SK-N-SH (cell line): ENCODE measurements at places on chromosomes 1 and 21.

DNA sequence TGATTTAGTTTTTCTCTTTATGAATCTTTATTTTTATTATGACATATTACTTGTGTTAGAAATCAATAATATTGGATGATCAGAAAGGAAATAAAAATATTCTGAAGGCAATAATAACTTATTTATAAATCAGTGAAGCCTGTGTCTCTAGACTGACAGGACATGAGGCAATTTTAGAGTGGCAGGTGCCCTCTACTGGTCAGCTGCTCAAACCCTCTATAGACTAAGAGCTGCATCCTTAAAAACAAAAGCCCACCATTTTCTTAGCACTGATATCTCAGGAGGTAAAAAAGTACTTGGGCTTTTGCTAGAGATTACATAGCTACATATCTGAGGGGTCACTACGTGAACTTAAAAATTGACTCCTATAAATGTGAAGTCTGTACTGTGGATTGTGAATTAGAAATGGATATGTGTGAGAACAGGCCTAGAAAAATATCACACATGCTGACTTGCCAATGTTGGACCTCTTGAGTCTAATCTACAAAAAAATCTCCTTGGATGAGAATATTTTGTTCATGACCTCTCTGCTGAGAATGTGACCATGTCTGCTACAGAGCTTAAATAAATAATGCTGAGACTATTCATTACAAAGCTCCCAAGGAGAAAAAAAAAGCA, 597.9 kb upstream of the ADAMTS5 start:
- H3K4me3 ChIP-seq, result no peak overlapping the region
- no peak overlapping the region; the same call in 1 of the 2 replicates for H3K27ac ChIP-seq
- H3K27me3 ChIP-seq, result no peaks in the 10 kb centered on the region
- no peaks in the 10 kb centered on the region for H3K4me1 ChIP-seq
- peak; percentile 36 for DNase-seq

DNA sequence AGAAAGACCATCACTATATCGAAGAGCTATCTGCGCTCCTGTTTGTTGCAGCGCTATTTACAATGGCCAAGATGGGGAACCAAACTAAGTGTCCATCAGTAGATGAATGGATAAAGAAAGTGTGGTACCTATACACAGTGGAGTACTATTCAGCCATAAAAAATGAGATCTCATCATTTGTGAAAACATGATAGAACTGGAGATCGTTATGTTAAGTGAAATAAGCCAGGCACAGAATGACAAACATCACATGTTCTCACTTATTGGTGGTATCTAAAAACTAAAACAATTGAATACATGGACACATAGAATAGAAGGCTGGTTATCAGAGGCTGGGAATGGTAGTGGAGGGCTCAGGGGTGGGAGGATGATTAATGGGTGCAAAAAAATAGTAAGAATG, 256.2 kb downstream of the SRGAP2C start:
- no peak overlapping the region for H3K27ac ChIP-seq
- DNase-seq, result no peak
- no peak overlapping the region for H3K4me3 ChIP-seq

- peak; percentile 78 for DNase-seq
- peak overlapping the region; percentile 67 for H3K4me3 ChIP-seq
- H3K4me1 ChIP-seq, result peaks cover 7% of the 10 kb centered on the region; the same call in 1 of the 2 replicates
- no peaks in the 10 kb centered on the region for H3K27me3 ChIP-seq
- no peaks in the 10 kb centered on the region for H3K36me3 ChIP-seq
Measured at GRCh38 chr21:33402001-33402979, 923 bp upstream of the IFNGR2 start.

GRCh38 chr1:15948595-15949452, 27.1 kb downstream of the ZBTB17 start:
- no peak overlapping the region for H3K4me3 ChIP-seq
- peaks cover 55% of the 10 kb centered on the region for H3K4me1 ChIP-seq
- H3K27ac ChIP-seq, result peak overlapping the region; percentile 93
- H3K36me3 ChIP-seq, result peaks cover 8% of the 10 kb centered on the region
